ENCODE measurements at places on chromosomes 1 and 21. TPM values are rescaled to one million over a fixed set of nuclear protein-coding genes. Genes with fewer than 3 reads are reported as not detected.

C1orf115 gene
- total RNA-seq = 22.7 TPM

GPR89A gene
- 10.6 TPM for total RNA-seq

B3GALT2 gene
- total RNA-seq = 83.4 TPM

RXFP4 gene
- total RNA-seq = not detected

GRCh38 chr1:8870616-8871538 lies 7.6 kb downstream of the ENO1 start:
- DNase-seq = no peak

DNA sequence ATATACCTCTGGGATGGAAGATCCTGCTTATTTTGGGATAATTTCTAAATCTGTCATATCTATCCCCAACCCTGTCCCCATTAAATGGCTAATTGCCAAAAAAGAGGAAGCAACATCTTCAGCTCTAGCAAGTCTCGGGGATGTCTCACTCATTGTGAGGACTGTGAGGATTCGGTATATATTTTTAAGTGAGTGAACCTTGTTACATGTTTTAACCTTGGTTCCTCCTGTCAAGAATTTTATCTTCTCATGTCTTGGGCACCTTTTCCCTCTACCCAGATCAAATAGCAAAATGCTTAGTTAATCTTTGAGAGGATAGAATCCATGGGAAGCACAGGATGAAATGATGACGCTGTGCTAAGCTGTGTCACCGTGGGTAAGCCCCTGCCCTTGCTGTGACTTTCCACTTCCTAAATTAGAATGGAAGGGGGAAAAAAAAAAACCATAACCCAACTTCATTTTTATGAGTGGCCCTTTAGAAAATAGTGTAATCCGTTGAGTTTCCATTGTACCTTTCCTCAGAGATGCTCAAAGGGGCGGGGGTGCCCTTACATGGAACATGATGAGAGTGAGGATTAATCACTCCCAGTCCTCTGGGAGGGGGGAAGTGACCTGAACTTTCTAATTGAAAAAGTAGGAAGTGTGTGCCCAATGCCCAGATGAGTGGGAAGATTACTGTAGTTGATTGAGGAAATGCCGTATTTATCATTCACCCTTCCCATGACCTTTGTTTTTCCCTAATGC lies 7.6 kb downstream of the ATP1A1 start:
- no peak for DNase-seq

DNA sequence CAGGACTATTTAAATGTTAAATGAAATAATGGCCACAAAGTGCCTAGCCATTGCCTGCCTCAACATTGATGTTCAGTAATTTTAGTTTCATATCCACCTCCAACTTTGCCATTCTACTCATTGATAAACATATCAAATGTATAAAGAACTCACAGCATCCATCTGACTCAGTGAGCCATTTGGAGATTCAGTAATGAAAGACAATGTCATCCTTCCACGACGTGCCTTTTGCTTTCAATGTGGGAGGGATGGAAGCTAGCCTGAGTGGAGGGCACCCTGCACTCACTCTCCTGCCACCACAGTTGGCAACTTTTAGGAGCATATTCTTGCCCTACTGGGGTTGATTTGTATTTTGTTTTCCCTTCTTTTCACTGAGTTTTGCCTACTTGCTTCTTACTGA lies 151.5 kb downstream of the GLUL start:
- DNase-seq = no peak

GRCh38 chr1:15571266-15571665 lies 13.6 kb downstream of the AGMAT start:
- DNase-seq = no peak

GRCh38 chr1:9235560-9235959 lies 986 bp downstream of the H6PD start:
- DNase-seq = no peak

DNA sequence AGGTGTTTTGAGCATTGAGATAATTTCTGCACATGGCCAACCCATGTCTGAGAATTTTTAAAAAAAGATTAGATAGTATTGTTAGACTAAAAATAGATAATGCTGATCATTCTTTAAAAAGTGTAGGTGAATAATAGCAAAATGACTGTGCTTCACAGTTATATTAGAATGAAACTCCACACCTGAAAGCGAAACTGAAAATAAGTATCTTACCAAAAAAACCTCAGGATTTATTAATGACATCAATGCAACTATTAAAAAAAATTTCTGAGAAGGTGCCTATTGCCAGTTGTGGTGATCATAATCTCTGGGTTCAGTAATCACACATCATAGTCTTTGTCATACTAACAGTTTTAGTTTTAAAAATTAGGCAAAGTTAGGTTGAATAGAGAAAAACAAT lies 36.5 kb downstream of the PLA2G4A start:
- no peak for DNase-seq

OR2L3 gene
- total RNA-seq = not detected

DNA sequence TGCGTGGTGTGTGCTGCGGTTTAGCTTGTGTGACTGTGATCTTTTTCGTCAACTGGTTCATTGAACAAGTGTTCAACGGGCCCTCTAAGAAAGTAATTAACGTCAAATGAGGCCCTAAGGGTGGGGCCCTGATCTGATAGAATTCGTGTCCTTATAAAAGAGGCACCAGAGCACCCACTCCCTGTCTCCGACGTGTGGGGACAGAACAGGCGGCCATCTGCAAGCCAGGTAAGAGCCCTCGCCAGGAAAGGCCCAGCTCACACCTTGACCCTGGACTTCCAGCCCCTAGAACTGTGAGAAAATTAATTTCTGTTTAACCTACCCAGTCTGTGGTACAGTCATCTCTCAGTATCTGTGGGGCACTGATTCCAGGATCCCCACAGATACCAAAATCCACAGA lies 20.4 kb upstream of the SAMD11 start:
- no peak for DNase-seq

- no peak for DNase-seq
Measured at GRCh38 chr1:81455481-81455880, 345.3 kb upstream of the ADGRL2 start.

DNA sequence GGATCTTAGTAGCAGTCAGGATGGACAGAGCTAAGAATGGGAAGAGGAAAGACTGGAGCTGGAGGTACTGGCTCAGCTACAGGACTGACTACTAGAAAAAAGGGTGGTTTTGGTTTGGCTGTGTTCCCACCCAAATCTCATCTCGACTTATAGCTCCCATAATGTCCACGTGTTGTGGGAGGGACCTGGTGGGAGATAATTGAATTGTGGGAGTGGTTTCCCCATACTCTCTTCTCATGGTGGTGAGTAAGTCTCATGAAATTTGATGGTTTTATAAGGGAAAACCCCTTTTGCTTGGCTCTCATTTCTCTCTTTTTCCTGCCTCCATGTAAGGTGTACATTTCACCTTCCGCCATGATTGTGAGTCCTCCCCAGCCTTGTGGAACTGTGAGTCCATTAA lies 466.5 kb upstream of the DEPDC1 start:
- DNase-seq = no peak

DNA sequence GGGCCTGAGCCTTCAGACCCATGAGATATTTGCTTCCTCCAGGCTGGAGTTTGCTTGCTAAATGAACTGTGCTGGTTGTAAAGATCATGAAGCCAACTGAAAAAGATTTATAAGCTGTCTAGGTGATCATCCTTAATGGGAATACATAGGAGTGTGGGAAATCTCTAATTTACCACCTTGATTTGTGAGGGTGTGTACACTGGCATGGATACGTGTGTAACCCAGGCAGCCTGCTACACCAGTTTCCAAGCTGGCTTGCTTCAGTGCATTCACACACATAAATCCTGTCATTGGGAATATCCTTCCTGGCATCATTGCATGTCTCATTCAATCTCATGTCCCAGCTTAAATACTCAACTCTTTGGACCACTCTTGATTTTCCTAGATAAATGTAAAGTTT lies 57.6 kb upstream of the GNG12 start:
- DNase-seq = no peak

GRCh38 chr21:38123626-38124025 lies 133.2 kb upstream of the KCNJ15 start:
- DNase-seq = no peak

POU3F1 gene
- not detected for total RNA-seq

KRTAP11-1 gene
- total RNA-seq = not detected

DVL1 gene
- 144 TPM for total RNA-seq

COL8A2 gene
- 0.67 TPM for total RNA-seq

- DNase-seq = no peak
Measured at GRCh38 chr1:93992954-93993353, 83.7 kb upstream of the GCLM start.

SAMSN1 gene
- total RNA-seq = 1.7 TPM

OLIG2 gene
- total RNA-seq = not detected

TSPAN2 gene
- 6.2 TPM for total RNA-seq

- DNase-seq = no peak
Measured at GRCh38 chr1:182438326-182438725, 11.6 kb upstream of the RGSL1 start.

LDLRAD2 gene
- 0.20 TPM for total RNA-seq

- DNase-seq = no peak
Measured at GRCh38 chr21:36798491-36798890, 99.6 kb downstream of the SIM2 start.

PANK4 gene
- total RNA-seq = 50.2 TPM

CELSR2 gene
- total RNA-seq = 9.8 TPM
